Breast epithelium (tissue), 4 donors: ENCODE measurements at places on chromosomes 5 and 9.

DNA sequence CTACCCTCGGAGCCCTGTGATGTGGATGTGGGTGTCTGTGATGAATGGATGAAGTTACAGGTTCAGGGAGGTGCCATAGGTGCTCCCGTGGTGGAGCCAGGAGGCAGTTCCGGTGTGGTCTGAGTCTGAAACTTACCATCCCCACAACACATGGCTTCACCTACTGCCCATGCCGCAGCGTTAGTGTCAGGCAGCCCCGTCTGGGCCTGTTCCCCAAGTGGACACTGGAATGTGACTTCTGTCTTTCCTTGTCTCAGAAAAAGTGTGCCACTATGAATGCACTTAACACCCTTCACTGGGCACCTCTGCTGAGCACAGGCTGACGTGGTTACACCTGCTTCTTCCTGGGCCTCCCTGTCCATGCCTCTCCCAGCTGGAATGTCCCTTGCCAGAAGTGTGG lies 8.6 kb downstream of the ANKRD33B start:
- H3K36me3 ChIP-seq, result no peaks in the 10 kb centered on the region
- H3K27me3 ChIP-seq, result no peaks in the 10 kb centered on the region
- H3K4me3 ChIP-seq, result no peak overlapping the region
- DNase-seq, result no peak
- no peak overlapping the region for H3K27ac ChIP-seq
- H3K4me1 ChIP-seq, result no peaks in the 10 kb centered on the region

GRCh38 chr5:139149477-139150199 lies 48.5 kb downstream of the SIL1 start:
- no peaks in the 10 kb centered on the region for H3K27me3 ChIP-seq
- no peak for DNase-seq
- H3K27ac ChIP-seq, result peak overlapping the region; percentile 89
- H3K4me3 ChIP-seq, result no peak overlapping the region
- H3K4me1 ChIP-seq, result peaks cover 27% of the 10 kb centered on the region

DNA sequence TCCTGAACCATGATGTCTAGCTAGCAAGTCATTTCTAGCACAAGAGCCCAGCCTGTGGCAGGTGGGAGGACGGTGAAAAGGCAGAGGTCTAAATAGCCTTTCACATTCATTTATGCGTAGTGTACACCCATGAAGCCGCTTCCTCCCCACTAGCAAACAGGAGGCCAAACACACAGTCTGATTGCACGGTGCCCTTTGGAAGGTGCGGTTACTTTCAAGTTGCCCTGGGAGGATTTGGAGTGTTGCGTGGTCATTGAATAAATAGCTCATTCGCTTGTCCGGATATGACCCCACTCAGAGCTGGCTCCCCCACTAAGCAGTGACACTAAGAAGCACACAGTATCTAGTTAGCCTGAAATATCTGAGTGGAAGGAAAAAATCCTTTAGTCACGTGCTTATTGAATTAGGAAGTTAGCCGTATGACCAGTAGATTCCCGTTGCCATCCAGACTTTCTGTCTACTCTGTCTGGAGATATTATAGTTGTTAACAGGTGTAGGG lies 664 bp upstream of the ARSB start:
- H3K4me3 ChIP-seq, result peak overlapping the region; percentile 88
- H3K27me3 ChIP-seq, result no peaks in the 10 kb centered on the region
- H3K36me3 ChIP-seq, result no peaks in the 10 kb centered on the region

- no peaks in the 10 kb centered on the region for H3K4me1 ChIP-seq
- H3K27me3 ChIP-seq, result no peaks in the 10 kb centered on the region
- no peak overlapping the region for H3K27ac ChIP-seq
- DNase-seq, result no peak
Observed at GRCh38 chr9:137312852-137313325, 10.8 kb upstream of the NRARP start.

DNA sequence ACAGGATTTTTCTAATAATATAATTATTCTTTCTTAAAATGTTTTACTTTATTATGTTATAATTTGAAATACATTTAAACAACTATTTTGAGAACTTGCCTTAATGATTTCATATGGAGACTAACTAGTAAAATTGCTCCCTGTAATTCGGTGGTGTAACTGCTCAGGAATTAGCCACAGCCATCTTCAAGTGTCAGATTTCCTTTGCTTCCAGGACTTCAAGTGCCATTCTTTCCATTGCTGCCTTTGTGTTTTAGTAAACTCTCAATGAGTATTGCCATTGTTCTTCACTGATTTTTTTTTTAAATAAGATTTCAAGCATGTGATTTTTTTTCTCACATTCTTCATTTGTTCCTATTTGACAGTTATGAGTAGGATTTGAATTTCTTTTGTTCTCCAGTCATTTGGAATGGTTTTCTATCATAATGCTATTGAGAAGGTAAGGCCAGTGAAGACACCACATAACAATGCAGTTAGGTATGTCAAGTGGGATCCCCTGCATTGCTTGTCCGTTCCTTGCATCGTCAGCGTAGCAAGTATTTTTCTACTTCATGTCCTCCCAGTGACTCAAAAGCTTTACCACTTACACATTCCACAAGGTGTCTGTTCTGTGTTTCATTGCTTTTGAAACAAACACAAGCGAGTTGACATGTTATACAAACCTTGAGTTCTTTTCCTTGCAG lies 83.7 kb downstream of the LNPEP start:
- no peak overlapping the region for H3K27ac ChIP-seq
- no peaks in the 10 kb centered on the region for H3K36me3 ChIP-seq
- no peaks in the 10 kb centered on the region for H3K4me1 ChIP-seq
- no peak overlapping the region for H3K4me3 ChIP-seq

DNA sequence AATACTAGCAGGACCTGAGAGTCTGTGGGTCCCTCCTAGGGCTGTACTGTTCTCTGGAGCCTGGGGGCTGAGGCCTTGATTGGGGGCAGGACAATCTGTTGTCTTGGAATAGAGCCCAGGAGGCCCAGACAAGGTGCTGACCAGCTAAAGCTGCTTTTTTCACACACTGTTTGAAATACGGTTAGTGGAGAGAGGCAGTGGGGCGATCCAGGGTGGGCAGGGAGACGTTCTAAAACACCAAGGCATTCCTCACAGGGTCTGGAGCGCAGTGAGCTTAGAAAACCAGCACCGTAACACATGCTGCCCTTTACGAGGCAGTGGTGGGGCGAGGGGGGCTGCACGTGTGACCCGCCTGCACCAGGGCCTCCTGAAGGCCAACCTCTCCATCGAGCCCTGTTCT lies 55.1 kb downstream of the EHMT1 start:
- no peaks in the 10 kb centered on the region for H3K4me1 ChIP-seq
- no peak overlapping the region for H3K27ac ChIP-seq
- no peak for DNase-seq
- H3K36me3 ChIP-seq, result no peaks in the 10 kb centered on the region

DNA sequence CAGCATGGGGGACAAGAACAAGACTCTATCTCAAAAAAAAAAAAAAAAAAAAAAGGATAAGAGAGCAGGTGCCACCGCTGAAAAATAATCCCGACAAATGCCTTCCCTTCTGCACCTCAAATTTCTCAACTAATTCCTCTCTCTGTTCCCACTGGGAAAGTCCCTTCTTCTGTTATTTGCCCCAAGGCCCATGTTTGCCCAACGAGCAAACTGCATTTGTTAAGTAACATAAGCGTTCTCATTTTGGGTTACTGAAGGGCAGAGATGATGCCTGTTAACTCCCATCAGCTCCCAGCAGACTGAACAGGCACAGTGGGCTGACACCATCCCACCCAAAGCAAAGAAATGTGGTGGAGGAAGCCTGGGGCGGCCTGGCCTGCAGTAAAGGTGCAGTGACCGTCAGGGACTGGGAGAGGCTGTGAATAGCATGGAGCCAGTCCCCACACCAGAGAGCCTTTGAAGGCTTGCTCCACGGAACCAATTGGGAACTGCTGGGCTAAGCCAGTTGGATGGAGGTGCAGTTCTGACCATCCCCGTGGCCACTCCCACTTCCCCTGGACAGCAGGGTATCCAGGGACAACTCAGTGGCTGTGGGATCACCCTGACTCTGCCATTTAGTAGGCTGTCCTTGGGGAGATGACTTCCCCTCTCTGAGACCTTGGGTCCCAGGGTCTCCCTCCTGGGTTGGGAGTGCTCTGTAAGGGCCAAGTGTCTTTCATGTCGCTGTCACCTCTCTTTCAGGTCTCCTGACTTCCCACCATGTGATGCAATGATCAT lies 149.7 kb upstream of the IER5L start:
- H3K27me3 ChIP-seq, result no peaks in the 10 kb centered on the region
- no peak overlapping the region for H3K4me3 ChIP-seq
- peaks cover 13% of the 10 kb centered on the region for H3K4me1 ChIP-seq
- peak overlapping the region; percentile 68 for H3K27ac ChIP-seq
- DNase-seq, result no peak
- no peaks in the 10 kb centered on the region for H3K36me3 ChIP-seq

- DNase-seq, result no peak
- no peaks in the 10 kb centered on the region for H3K27me3 ChIP-seq
- no peak overlapping the region for H3K27ac ChIP-seq
Observed at GRCh38 chr5:135916638-135917263, 21.1 kb upstream of the IL9 start.

DNA sequence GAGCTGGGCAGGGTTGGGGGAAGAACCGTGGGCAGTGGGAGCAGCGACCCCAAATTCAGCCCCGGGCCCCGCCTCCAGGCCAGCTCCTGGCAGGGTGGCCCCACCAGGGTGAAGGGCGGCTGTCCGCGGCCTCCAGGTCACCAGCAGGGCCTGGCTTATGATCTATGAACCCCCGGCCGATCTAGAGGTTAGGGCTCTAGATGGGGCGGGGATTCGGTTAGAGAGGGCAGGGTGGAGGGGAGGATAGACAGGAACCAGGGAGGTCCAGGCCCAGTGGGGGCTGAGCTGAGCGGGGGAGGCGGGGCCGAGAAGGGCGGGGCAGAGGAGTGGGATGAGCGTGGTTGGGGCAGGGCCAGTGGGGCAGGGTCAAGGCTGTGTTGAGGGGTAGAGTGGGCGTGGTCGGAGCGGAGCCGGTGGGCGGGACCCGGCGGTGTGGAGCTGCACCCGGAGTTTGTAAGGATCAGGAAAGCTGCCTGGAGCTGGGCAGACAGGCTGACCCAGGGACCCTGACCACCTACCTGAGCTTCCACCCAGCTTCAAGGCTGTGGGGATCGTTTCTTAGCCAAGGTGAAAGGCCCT lies 29.3 kb upstream of the OBP2B start:
- H3K36me3 ChIP-seq, result no peaks in the 10 kb centered on the region
- peak overlapping the region; percentile 27 for H3K4me3 ChIP-seq
- H3K4me1 ChIP-seq, result no peaks in the 10 kb centered on the region
- DNase-seq, result peak; percentile 39

DNA sequence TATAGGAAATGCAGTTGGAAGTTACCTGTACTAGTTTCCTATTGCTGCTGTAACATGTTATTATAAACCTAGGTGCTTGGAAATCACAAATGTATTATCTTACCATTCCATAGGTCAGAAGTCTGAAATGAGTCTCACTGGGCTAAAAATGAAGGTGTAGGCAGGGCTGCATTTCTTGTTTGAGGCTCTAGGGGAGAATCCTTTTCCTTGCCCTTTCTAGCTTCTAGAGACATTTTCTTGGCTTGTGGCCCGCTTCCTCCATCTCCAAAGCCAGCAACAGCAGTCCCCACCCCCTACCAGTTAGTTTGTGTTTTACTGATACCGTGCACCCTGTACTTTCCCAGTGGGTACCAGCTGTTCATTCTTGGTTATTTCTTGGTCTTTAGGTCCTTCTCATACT lies 153.3 kb downstream of the SLF1 start:
- no peak overlapping the region for H3K27ac ChIP-seq

DNA sequence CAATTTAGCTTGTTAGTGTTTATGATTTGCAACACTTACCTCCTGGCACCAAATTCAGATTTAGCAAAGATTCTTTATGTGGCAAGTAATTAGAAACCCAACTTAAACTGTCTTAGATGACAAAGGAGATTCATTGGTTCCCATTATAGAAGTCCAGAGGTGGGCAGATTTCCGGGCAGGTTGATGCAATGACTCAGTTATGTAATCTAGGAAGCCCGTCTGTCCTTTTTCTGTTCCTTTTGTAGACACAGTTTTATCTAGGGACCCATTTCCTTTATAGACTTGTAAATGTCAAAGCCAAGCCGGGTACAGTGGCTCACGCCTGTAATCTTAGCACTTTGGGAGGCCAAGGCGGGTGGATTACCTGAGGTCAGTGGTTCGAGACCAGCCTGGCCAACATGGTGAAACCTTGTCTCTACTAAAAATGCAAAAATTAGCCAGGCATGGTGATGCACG lies 20.3 kb upstream of the ANKRD33B start:
- no peaks in the 10 kb centered on the region for H3K4me1 ChIP-seq
- no peak for DNase-seq
- no peaks in the 10 kb centered on the region for H3K36me3 ChIP-seq
- no peaks in the 10 kb centered on the region for H3K27me3 ChIP-seq

DNA sequence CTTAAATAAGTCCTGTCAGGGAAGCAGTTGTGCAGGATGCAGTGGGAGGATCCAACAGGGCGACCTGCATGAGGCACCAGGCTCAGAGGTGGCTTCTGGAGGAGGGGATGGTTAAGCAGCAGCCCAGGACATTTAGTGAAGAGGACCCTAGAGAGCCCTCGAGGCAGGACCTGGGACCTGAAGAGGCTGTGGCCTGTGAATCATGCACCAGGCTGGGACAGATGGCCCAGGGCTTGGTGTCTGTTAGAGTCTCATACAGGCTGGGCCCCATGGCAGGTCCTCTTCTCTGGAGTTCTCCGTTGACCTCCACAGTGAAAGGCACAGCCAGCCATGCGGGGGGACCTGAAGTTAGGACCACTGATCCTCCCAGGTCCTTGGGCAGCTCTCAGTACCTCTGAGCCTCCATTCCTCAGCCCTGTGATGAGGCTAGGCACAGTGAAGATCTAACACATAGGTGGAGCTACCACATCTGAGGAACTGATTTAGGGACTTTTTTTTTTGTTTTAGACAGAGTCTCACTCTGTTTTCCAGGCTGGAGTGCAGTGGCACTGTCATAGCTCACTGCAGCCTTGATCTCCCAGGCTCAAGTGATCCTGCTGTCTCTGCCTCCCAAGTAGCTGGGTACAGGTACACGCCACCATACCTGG lies 60.8 kb upstream of the GARNL3 start:
- H3K36me3 ChIP-seq, result no peaks in the 10 kb centered on the region
- DNase-seq, result no peak
- no peak overlapping the region for H3K4me3 ChIP-seq
- peak overlapping the region; percentile 7 for H3K27ac ChIP-seq
- no peaks in the 10 kb centered on the region for H3K27me3 ChIP-seq

DNA sequence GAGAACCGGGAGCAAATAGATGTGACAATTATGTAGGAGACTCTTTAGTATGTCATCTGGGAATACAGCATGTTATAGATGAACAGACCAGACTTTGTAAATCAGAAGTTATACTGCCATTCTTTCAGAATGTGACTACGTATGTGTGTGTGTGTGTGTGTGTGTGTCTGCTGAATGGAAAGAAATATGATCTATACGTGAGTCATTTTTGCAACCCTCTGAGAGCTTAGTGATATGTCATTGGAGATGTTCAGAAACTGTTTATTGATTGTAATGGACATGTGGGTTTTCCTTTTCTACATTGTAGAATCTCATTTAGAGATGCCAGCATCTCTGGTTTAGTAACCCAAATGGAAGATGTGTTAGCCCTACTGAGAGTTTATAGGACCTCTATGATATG lies 731.5 kb downstream of the TLE1 start:
- H3K4me1 ChIP-seq, result no peaks in the 10 kb centered on the region
- no peaks in the 10 kb centered on the region for H3K27me3 ChIP-seq
- H3K4me3 ChIP-seq, result no peak overlapping the region
- no peak for DNase-seq
- no peaks in the 10 kb centered on the region for H3K36me3 ChIP-seq
- H3K27ac ChIP-seq, result no peak overlapping the region

GRCh38 chr9:134913713-134914500 lies 3.8 kb downstream of the FCN1 start:
- H3K4me3 ChIP-seq, result no peak overlapping the region
- no peaks in the 10 kb centered on the region for H3K4me1 ChIP-seq
- H3K36me3 ChIP-seq, result no peaks in the 10 kb centered on the region
- H3K27me3 ChIP-seq, result peaks cover 7% of the 10 kb centered on the region
- no peak for DNase-seq
- no peak overlapping the region for H3K27ac ChIP-seq
